ENCODE measurements at places on chromosomes 13 and 19. TPM values are rescaled to one million over a fixed set of nuclear protein-coding genes. Genes with fewer than 3 reads are reported as not detected.

The ZNF429 gene
- 6.7 TPM for total RNA-seq

The COX6B1 gene
- 266 TPM for total RNA-seq

The CBY2 gene
- not detected for total RNA-seq

The ZNF737 gene
- total RNA-seq, result 7.0 TPM

The F10 gene
- not detected for total RNA-seq

The C19orf18 gene
- 1.7 TPM for total RNA-seq

The FAAP24 gene
- 5.4 TPM for total RNA-seq

The ZNF443 gene
- 1.6 TPM for total RNA-seq

The ZNF723 gene
- total RNA-seq, result not detected

The KANK3 gene
- total RNA-seq, result 1.2 TPM

The BCKDHA gene
- 14.6 TPM for total RNA-seq

The POU2F2 gene
- 0.58 TPM for total RNA-seq

The ZNF625 gene
- 11.5 TPM for total RNA-seq

DNA sequence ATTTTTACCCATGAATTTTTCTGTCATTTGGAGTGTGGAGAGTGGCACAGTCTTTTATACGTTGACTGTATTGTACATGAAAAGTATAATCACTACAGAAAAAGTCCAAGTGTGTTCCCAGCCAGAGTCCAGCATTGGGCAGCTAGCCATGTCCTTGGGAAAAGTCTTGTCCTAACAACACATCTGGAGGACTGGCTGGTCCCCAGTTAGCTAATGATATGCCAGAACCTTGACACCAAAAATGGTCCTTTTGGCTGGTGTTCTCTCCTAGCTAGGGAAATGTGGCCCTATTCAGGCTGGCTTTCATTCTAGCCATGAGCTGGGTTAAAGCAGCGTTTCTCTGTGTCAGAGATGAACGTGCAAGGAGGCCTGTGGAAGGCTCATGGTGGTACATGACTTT lies 98.9 kb downstream of the ESD start:
- H3K27ac ChIP-seq, result no peak overlapping the region
- H3K36me3 ChIP-seq, result peaks cover 37% of the 10 kb centered on the region
- no peaks in the 10 kb centered on the region for H3K27me3 ChIP-seq
- no peaks in the 10 kb centered on the region for H3K4me1 ChIP-seq

GRCh38 chr19:48454150-48454730 lies 1.1 kb upstream of the KCNJ14 start:
- no peak overlapping the region for H3K27ac ChIP-seq
- H3K4me1 ChIP-seq, result no peaks in the 10 kb centered on the region
- no peaks in the 10 kb centered on the region for H3K27me3 ChIP-seq
- no peak for DNase-seq
- H3K36me3 ChIP-seq, result peaks cover 17% of the 10 kb centered on the region
- H3K4me3 ChIP-seq, result no peak overlapping the region

DNA sequence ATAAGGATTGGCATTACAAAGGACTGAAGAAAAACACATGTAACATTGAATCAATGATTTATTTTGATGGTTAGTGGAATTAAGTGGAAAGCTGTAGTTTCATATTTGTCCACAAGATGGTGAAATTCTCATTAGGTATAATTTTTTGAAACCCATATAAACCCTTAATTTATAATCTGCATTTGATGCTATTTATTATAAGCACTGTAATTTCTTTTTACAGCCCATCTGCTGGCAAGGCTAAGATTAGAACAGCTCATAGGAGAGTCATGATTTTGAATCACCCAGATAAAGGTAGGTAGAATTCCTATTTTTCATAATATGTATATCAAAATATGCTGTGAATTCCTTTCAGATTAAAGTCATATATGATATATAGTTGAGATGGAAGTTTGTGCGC lies 62.2 kb downstream of the DNAJC15 start:
- H3K27me3 ChIP-seq, result no peaks in the 10 kb centered on the region
- H3K27ac ChIP-seq, result no peak overlapping the region
- no peak overlapping the region for H3K4me3 ChIP-seq

DNA sequence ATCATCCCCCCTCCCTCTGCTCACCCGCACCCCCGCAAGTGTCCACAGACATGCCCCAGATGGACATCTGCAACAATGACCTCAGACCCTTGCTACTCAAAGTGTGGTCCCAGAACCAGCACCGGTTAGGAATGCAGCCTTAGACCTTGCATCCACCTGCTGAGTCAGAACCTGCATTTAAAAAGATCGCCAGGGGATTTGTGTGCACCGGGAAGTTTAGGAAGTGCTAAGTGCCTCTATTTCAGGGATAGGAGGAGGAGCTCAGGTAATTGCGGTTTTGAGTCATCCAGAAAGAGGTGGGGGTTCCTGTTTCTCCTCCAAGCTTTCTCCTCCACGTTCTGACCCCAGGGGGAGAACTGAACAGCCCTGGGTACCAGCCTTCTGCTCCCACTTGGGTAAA lies 46.2 kb downstream of the CACNA1A start:
- no peak overlapping the region for H3K4me3 ChIP-seq
- H3K4me1 ChIP-seq, result no peaks in the 10 kb centered on the region
- H3K27me3 ChIP-seq, result peaks cover 20% of the 10 kb centered on the region
- H3K27ac ChIP-seq, result no peak overlapping the region
- H3K36me3 ChIP-seq, result no peaks in the 10 kb centered on the region

- H3K4me3 ChIP-seq, result no peak overlapping the region
- peaks cover 12% of the 10 kb centered on the region for H3K36me3 ChIP-seq
- peaks cover 11% of the 10 kb centered on the region for H3K4me1 ChIP-seq
- DNase-seq, result no peak
- no peaks in the 10 kb centered on the region for H3K27me3 ChIP-seq
- no peak overlapping the region for H3K27ac ChIP-seq
These were observed 12.7 kb upstream of the ZNF431 start for GRCh38 chr19:21128901-21129698.

GRCh38 chr13:48304143-48304876 lies 759 bp downstream of the RB1 start:
- H3K36me3 ChIP-seq, result peaks cover 2% of the 10 kb centered on the region
- DNase-seq, result no peak
- no peaks in the 10 kb centered on the region for H3K27me3 ChIP-seq
- peak overlapping the region; percentile 98 for H3K27ac ChIP-seq
- H3K4me3 ChIP-seq, result peak overlapping the region; percentile 90

DNA sequence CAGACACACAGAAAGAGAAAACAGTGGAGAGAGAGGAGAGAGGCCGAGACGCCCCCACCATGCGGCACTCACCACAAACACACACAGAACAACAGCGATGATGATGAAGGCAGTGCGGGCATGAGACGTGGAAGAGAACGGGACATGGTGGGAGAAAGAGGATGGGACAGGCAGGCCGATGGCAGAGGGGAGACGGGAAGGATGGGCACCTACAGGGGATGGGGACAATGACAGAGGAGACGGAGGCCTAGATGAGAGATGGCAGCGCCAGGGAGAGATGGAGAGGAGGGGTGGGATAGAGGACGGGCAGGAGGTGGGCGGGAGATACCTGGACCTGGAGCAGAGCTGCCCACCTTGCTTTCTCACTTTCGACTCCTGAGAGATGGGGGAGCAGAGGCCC lies 1.1 kb upstream of the KLK14 start:
- no peak overlapping the region for H3K4me3 ChIP-seq
- H3K27me3 ChIP-seq, result peaks cover 13% of the 10 kb centered on the region
- H3K36me3 ChIP-seq, result peaks cover 2% of the 10 kb centered on the region

- no peak overlapping the region for H3K27ac ChIP-seq
- H3K27me3 ChIP-seq, result peaks cover 2% of the 10 kb centered on the region
- no peak for DNase-seq
- H3K4me1 ChIP-seq, result no peaks in the 10 kb centered on the region
These were observed 246.3 kb upstream of the TSHZ3 start for GRCh38 chr19:31595521-31595920.

DNA sequence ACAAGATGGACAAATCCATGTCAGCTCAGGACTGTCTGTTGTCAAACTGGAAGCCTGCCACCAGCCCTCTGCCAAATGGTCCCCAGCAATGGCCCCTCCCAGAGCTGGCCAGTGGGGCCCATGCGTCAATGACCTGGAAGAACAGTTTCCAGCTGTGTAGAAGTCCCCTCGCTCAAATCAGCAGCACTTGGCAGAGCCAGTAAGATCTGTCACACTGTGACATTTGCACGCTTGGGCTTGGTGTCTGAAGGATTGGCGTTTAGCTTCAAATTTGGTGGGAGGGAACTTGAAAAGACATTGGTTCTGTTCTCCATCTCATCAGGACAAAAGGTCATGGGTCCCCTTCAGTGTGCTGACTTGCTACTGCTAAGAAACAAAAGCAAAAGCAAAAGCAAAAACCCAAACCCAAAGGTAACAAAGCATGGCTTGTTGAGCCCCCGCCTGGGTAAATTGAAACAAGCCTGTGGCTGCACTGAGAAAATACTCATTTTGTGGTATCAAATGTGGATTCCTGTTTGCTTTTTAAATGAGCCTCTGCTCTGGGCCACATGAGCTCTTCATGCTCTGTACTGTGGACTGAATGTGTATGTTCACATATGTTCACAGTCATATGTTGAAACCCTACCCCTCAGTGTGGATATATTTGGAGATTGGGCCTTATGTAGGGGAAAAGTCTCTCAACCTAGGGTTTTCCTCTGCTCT lies 253.6 kb upstream of the MAB21L1 start:
- H3K4me3 ChIP-seq, result no peak overlapping the region
- H3K4me1 ChIP-seq, result peaks cover under 1% of the 10 kb centered on the region
- no peak overlapping the region for H3K27ac ChIP-seq
- no peaks in the 10 kb centered on the region for H3K27me3 ChIP-seq

DNA sequence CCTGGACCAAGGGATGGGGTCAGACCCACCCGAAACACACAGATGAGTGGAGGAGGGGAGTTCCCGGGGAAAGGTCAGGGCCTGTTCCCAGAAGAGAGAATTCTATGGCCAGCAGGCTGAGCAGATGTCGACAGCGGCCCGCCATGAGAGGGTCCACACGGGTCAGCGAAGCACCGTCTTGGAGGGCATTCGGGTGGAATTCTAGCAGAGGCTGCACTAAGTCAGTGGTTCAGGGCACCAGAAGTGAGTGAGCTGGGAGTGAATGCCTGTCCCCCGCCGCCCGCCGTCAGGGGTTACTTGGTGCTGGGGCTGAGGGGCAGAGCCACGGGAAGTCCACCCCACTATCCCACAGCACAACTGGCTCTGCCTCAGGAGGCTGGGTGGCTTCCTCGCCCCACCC lies 96.2 kb upstream of the VSTM2B start:
- H3K27me3 ChIP-seq, result no peaks in the 10 kb centered on the region
- no peak overlapping the region for H3K4me3 ChIP-seq
- H3K27ac ChIP-seq, result no peak overlapping the region
- no peaks in the 10 kb centered on the region for H3K4me1 ChIP-seq

DNA sequence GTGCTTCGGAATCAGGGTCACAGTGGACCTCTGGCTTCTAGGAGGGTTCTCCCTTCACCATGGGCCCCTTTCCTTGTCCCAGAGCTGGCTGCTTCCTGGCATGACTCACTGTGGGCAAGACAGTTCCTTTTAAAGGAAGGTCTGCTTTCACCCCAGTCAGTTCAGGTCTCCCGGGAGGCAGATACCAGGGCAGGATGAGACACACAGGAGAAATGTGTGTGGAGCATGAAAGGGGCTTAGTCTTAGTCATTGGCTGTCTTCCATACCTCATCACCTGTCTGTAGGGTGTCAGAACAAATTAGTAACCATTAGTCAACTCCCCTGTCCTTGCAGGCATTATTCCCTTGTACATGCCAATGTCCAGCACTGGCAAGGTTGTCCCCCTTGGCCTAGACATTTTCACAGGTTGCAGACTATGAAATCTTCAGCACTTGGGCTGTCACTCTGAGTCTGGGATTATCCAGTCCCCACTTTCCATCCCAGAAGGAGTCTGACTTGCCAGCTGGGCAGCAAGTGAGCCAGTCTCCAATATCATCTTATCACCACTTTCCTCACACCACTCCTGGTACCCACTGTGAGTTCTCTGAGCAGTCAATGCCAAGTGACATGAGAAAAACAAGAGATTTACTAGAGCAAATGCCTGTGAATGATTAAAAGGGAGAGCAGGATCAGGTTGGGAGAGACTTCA lies 76.8 kb upstream of the MEDAG start:
- no peak overlapping the region for H3K4me3 ChIP-seq
- no peak for DNase-seq
- H3K36me3 ChIP-seq, result no peaks in the 10 kb centered on the region
- H3K27me3 ChIP-seq, result no peaks in the 10 kb centered on the region
- peak overlapping the region; percentile 5 for H3K27ac ChIP-seq

- H3K4me1 ChIP-seq, result peaks cover 16% of the 10 kb centered on the region
- H3K36me3 ChIP-seq, result no peaks in the 10 kb centered on the region
- no peak for DNase-seq
- H3K27me3 ChIP-seq, result no peaks in the 10 kb centered on the region
- H3K27ac ChIP-seq, result peak overlapping the region; percentile 90
These were observed 758 bp upstream of the TECR start for GRCh38 chr19:14528419-14529253.

DNA sequence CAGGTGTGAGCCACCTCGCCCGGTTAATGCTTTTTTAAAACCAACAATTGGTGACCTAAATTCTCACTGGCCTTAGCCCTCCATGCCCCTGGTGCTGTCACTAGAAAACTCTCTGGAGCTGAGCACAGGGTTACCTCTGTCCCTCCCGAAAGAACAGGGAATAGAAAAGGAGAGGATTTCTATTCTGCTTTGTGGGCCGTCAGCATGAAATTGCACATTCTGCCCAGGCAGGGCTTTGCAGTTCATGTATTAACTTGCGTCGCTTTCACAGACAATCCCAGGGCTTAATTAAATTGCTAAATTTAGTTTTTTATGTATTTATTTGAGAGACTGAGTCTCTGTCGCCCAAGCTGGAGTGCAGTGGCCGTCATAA lies 583 bp upstream of the ZNF480 start:
- no peaks in the 10 kb centered on the region for H3K27me3 ChIP-seq
- H3K27ac ChIP-seq, result peak overlapping the region; percentile 90
- H3K4me1 ChIP-seq, result peaks cover 24% of the 10 kb centered on the region

GRCh38 chr19:3785938-3786824 lies at the start of gene MATK:
TSS of gene MATK (minus strand) at chr19:3786381. CDS start at chr19:3785135, 1,246 bp downstream.
- peak within 1 kb of the TSS; percentile 31 for H3K4me3 ChIP-seq
- peaks cover 15% of the 10 kb centered on the region for H3K36me3 ChIP-seq
- no peaks in the 10 kb centered on the region for H3K4me1 ChIP-seq
- no peak within 1 kb of the TSS for H3K27ac ChIP-seq
- DNase-seq, result no peak

- H3K4me1 ChIP-seq, result peaks cover 20% of the 10 kb centered on the region
- no peaks in the 10 kb centered on the region for H3K27me3 ChIP-seq
- H3K4me3 ChIP-seq, result no peak overlapping the region
- no peak overlapping the region for H3K27ac ChIP-seq
These were observed 52.5 kb downstream of the PDS5B start for GRCh38 chr13:32638739-32639138.

DNA sequence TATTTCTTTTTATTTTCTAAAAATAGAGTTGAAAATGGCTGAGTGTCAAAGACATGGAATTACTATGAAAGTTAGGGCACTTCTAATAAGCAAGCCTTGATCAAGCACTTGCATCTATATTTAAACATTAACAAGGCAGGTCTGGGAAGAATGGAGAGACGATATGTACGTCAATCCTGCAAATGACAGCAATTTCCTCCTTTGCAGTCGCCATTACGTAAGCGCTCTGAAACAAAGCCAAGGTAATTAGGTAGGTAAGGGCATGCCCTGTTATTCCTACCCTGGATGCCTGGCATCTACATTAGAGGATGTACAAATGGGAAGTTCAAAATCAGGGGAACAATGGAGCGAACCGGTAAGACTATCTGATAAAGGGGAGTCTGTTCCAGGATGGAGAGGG lies 664.0 kb upstream of the ARGLU1 start:
- no peak for DNase-seq
- H3K4me3 ChIP-seq, result no peak overlapping the region
- no peaks in the 10 kb centered on the region for H3K4me1 ChIP-seq
- H3K27ac ChIP-seq, result no peak overlapping the region
- peaks cover 12% of the 10 kb centered on the region for H3K27me3 ChIP-seq

GRCh38 chr13:98778749-98779148 lies 26.3 kb upstream of the SLC15A1 start:
- H3K4me1 ChIP-seq, result peaks cover 9% of the 10 kb centered on the region
- H3K36me3 ChIP-seq, result no peaks in the 10 kb centered on the region
- H3K4me3 ChIP-seq, result no peak overlapping the region
- peaks cover 3% of the 10 kb centered on the region for H3K27me3 ChIP-seq

Data from chondrocyte (in vitro differentiated cells).